Right atrium auricular region (tissue), 2 donors: ENCODE measurements at places on chromosomes 3 and 15. TPM values are rescaled to one million over a fixed set of nuclear protein-coding genes. Genes with fewer than 3 reads are reported as not detected.

GRCh38 chr3:172140499-172141391 is 101.4 kb downstream of the FNDC3B start:
- DNase-seq, result no peak

GRCh38 chr3:45599984-45600650 is 5.6 kb downstream of the LIMD1 start:
- DNase-seq, result no peak

DNA sequence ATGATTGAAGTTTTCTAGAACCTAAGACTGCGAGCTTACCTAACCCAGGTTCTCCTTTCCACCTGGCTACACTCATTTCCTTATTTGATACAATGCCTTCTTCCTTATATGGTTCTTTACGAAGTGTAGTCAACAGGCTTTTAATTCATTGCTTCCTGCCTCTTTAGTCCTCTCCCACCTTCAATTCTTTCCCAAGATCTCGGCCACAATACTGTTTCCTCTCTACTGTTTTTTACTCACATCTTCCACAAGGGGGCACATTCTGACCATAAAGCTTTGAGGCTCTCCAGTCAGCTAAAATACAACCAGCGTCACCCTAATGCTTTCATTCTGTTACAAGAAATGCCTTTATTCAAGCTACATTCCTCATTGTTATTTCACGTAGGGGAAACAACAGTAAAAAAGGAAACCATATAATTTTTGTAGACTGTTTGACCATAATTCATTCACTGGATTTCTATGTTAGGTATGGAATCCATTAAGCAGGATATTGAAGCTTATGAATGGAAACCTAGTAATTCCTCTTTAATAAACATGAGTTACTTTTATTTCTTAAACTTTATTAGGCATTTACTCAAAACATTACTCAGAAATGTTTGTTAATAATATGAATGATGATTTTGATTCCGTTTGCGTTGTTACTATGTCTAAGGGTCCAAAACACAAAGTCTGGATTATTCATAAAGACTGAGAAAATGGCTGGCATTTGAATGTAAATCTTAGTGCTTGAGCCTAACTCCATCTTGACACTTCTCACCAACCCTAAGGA is 29.5 kb upstream of the VEPH1 start:
- DNase-seq, result no peak

DNA sequence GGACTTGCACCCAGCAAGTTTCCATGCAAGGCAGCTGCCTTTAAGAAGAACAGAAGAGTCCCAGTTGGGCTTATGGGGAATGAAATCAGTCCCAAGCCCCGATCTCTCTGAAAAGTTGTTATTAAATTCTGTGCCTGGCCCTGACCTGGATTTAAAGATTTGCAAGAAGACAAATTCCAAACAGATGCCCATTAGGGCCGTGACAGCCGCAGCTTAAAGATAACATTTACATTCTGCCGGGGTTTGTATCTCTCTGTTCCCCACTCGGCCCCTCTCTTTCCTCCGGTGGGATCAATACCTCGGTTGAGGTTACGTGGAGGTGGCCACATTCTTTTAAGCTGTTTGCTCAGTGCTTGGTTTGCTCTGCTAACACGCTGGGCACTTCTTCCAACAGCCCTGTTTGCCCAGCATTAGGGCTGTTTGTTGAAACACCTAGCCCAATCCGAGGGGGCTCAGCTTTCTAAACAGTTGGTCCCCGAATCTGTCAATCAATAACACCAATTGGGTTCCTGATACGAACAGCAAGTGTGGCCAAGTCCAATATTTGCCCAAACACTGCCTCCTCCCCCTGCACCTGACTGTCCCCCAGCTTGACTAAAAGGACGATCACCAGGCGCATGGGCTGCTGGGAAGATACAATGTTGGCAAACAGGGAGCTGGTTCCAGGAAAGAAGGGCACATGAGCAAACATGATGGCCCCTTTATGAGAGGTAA is 108.6 kb downstream of the RPLP1 start:
- no peak for DNase-seq

- no peak for DNase-seq
These were observed 336.1 kb downstream of the FOXP1 start for GRCh38 chr3:71247221-71247957.

DNA sequence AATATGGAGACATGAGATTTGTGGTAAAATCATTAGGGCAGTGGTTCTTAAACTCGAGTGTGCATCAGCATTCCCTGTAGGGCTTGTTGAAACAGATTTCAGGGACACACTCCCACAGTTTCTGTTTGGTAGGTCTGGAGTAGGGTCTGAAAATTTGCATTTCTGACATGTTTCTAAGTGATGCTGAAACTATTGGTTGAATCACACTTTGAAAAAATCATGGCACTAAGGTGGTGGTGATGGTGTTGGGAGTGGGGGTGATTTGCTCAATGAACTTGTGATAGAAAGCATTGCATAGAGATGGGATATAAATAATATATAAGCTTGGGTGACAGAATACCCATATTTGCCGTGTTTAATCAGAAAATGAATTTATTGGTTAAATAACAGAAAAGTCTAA is 11.3 kb downstream of the MITF start:
- no peak for DNase-seq

GRCh38 chr3:197212290-197212689 is 86.1 kb downstream of the DLG1 start:
- no peak for DNase-seq

The XCR1 gene
- not detected for total RNA-seq

DNA sequence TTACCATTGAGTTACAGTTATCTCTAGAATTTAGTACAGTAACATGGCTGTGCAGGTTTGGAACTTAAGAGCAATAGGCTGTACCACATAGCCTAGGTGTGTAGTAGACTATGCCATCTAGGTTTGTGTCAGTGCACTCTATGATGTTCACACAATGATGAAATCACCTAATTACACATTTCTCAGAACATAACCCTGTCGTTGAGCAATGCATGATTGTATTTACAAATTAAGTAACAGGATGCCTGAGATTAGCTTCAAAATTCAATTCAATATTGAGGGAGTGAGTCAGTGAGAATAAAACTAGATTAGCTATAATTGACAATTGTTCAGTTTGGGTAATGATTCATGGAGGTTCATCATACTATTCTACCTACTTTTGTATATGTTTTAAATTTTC is 633.8 kb downstream of the IGSF11 start:
- DNase-seq, result no peak

The EAF1 gene
- total RNA-seq, result 13.2 TPM

GRCh38 chr15:26551473-26551872 is 221.4 kb downstream of the GABRB3 start:
- no peak for DNase-seq

GRCh38 chr3:64916937-64917336 is 229.1 kb upstream of the ADAMTS9 start:
- DNase-seq, result no peak

The CAND2 gene
- 45.2 TPM for total RNA-seq

GRCh38 chr15:101679806-101680205 is 27.6 kb upstream of the TM2D3 start:
- DNase-seq, result no peak

DNA sequence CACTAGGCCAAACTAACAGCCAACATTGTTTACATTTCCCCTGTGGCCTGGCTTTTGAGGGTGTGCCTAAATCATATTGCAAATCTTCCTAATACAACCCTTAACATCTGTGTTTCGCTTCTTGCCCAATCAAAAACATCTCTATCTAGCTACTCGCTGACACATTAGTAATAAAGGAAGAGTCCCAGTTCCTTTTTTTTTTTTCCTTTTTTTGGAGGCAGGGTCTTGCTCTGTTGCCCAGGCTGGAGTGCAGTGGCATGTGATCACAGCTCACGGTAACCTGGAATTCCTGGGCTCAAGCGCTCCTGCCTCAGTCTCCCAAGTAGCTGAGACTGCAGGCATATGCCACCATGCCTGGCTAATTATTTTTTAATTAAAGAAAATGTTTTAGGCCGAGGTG is 2.1 kb upstream of the SRPRB start:
- DNase-seq, result no peak

DNA sequence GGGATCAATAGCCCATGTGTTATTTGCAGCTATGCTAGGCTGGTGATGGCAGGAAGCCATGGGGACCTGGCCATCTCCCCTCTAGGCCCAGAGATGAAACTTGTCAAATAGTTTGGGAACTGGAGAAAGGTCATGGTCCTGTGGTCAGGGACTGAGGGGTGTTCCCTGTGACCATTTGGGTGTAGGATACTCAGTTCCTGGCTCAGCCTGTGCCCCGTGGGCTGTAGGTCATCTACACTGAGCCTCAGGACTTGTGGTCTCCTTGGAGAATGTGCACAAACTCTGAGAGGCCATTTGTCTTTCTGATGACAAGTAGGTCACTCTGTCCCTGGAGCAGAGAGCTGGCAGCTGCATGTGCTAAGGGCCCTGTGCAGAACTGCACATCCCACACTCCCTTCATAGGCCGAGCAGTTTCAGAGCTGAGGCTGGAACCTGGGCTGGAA is 17.5 kb downstream of the GASK1A start:
- no peak for DNase-seq

- DNase-seq, result peak; percentile 58
These were observed 23.5 kb downstream of the TMEM43 start for GRCh38 chr3:14148041-14148985.

- no peak for DNase-seq
These were observed 18.2 kb upstream of the PSTPIP1 start for GRCh38 chr15:76976572-76977270.

GRCh38 chr3:194083637-194084224 is 52.2 kb upstream of the HES1 start:
- DNase-seq, result no peak

The CATSPER2 gene
- total RNA-seq, result 1.7 TPM

DNA sequence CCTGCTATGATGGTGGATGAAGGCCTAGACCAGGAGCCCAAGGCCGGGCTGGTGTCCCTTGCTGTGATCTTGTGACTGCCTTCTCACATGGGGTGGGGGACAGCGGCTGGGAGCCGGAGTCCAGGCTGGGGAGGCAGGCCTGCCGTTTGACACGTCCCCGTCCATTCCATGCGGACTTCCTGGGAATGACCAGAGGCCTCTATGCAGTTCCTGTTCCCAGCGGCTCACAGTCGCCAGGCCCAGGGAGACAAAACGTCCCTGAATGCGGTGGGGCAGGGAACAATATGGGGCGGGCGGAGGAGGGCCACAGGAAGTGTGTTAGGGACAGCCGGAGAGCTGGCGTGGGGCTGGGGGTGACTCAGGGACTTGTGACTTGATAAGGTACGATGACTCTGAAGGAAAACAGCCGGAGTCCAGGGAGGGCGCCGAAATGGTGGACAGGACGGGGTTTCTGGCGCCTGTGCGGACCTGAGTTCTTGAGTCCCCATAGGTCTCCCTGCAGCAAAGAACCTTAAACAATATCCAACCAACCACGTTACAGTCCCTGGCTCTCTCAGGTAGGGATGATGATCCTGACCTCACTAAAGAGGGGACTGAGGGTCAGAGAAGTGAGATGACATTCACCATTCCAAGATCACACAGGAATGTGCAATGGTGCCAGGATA is 40.5 kb upstream of the SMAD6 start:
- peak; percentile 90 for DNase-seq

GRCh38 chr3:190053919-190054672 is 66.6 kb downstream of the P3H2 start:
- no peak for DNase-seq

- no peak for DNase-seq
These were observed 156.6 kb downstream of the MCTP2 start for GRCh38 chr15:94387849-94388441.

- no peak for DNase-seq
These were observed 21.5 kb upstream of the MORF4L1 start for GRCh38 chr15:78850941-78851755.

DNA sequence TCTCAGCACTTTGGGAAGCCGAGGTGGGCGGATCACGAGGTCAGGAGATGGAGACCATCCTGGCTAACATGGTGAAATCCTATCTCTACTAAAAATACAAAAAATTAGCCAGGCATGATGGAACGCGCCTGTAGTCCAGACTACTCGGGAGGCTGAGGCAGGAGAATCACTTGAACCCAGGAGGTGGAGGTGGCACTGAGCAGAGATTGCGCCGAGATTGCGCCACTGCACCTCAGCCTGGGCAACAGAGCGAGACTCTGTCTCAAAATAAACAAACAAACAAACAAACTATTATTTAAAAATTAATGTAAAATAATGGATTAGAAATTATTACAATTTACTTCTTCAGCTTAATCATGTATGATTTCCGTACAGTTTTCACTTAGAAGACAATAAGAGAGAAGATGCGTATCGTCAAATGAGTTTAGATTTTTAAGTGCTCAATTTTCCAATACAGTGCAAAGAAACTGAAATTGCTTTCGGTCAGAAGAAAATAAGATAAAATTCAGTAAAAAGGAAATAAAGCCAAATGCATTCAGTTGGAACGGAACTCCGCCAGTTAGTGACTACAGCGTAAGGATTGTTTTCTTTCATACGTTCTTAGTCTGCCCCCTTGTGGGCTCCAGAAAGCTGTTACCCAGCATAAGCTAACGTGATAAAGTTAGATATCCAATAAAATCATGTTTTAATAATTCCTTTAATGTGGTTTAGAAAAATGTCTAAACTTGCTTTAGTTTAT is 24.8 kb downstream of the AADAC start:
- no peak for DNase-seq

DNA sequence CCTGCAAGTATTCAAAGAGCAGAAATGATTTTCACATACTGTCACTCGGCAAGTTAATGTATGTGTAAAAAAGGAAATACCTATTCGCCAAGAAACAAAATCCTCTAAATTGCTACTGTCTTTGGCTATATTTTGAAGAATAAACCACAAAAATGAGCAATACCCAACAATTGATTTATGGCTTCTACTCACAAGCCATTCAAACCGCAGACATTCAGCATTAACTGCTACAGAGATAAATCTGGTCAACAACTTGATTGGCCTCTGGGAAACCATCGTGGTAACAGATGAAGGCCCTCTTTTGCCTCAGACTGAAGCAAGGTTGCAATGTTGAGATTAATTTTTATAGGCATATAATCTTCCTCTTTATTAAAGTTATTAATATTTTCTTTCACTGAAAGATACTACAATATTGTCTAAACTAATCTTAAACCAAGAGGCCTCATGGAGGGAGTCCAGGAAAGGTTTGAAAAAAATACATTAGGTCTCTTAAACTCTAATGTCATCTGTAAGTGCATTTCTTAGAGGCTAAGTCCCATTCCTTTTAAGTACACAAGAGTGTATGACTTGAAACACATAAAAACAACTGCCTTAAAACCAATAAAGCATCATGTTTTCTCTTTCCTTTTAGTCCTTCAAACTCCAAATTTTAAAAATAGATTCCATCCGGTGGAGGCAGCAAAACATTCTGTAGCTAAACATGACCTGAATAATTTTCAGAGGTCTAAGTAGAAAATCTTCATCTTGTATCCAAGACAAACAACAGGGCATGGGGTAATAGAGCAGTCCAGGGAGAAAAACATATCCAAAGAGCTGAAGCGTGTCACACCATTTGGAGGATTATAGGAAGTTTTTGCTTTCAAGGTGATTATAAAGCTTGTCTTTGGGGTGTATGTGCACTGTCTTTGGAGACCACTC is 162.4 kb upstream of the TGFBR2 start:
- DNase-seq, result no peak

The CPNE9 gene
- total RNA-seq, result not detected

The ACP3 gene
- 0.79 TPM for total RNA-seq

DNA sequence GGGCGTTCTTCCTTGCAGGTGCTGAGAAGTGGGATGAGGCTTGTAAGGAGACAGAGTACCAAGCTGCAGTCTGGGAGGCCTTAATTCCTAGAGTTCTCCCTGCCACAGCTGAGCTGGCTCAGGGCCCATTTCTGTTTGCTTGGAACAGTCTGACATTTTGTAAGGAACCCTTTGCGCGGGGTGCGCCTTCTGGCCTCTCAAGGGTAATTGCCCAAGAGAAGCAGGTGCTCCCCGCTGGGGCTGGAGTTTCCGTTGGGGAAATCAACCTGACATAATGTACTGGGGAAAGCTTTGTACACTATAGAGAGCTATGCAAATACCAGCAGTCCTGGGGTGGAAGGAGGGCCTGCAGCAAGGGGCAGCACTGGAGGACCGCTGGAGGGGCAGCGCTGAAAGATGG is 83.6 kb downstream of the HMG20A start:
- DNase-seq, result no peak
